ENCODE measurements at places on chromosomes 12 and 14. TPM values are rescaled to one million over a fixed set of nuclear protein-coding genes. Genes with fewer than 3 reads are reported as not detected.

Gene CLEC4E
- total RNA-seq = 3.7 TPM

Gene RBM19
- 27.4 TPM for total RNA-seq

Gene LUM
- total RNA-seq = 45.2 TPM

Gene LBHD2
- total RNA-seq = not detected

Gene NRL
- 1.8 TPM for total RNA-seq

Gene NEMF
- total RNA-seq = 71.0 TPM

Gene PTMS
- 419 TPM for total RNA-seq

Gene PTPRR
- 0.83 TPM for total RNA-seq

Gene ERBB3
- total RNA-seq = 16.9 TPM

Gene SMARCC2
- 78.5 TPM for total RNA-seq

Gene PDZRN4
- 43.9 TPM for total RNA-seq

Gene LRRC10
- not detected for total RNA-seq

Gene STYK1
- 0.50 TPM for total RNA-seq

Gene LRIG3
- total RNA-seq = 42.4 TPM

Measured in esophagus muscularis mucosa (tissue), 4 donors.